NCI-H146 (cell line): ENCODE measurements at places on chromosomes 1 and 21.

DNA sequence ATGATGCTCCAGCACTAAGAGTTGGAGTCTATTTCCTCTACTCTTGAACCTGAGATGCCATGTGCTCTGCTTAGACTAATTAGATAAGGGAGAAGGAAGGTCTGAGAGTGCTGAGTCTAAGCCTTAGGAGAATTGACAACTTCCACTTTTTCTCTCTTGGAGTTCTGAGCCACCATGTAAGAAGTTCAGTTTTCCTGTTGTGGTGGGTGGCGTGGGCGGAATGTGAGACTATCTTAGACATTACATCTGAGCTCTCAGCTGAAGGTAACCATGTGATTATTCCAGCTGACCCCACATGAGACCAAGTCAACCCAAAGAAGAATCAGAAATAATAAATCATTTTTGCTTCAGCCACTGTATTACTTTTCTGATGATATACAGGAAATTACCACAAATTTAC is 404.5 kb upstream of the LRRC7 start:
- no peak for DNase-seq

- DNase-seq = peak; percentile 63
Measured at GRCh38 chr1:108561689-108562326, 1.9 kb downstream of the EEIG2 start.

DNA sequence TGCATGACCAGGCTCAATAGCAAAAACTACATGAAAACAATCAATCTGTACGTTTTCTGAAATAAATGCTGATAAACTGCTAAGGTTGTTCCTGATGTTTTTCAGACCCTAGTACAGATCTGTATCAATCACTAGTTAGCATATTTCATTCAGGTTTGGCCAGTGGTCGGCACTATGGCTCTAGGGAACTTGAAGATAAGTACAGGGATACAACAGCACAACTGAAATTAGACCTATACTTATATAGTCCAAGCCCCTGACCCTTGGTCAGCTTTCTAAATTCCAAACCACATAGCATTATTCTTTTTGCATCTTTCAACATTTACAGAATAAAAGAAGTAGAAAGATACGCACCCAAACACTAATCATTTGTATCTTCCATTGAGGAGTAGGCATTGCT is 142.7 kb downstream of the PLPPR4 start:
- no peak for DNase-seq

- no peak for DNase-seq
Measured at GRCh38 chr1:222916100-222916499, 101.3 kb downstream of the DISP1 start.

- no peak for DNase-seq
Measured at GRCh38 chr1:166597516-166597915, 241.8 kb upstream of the POGK start.

GRCh38 chr1:190808035-190808434 is 330.4 kb upstream of the BRINP3 start:
- no peak for DNase-seq

- DNase-seq = peak; percentile 50
Measured at GRCh38 chr1:44721485-44722361, 9.2 kb downstream of the RNU5D-1 start.

GRCh38 chr21:46295177-46295770 is 9.1 kb downstream of the YBEY start:
- DNase-seq = peak; percentile 43

DNA sequence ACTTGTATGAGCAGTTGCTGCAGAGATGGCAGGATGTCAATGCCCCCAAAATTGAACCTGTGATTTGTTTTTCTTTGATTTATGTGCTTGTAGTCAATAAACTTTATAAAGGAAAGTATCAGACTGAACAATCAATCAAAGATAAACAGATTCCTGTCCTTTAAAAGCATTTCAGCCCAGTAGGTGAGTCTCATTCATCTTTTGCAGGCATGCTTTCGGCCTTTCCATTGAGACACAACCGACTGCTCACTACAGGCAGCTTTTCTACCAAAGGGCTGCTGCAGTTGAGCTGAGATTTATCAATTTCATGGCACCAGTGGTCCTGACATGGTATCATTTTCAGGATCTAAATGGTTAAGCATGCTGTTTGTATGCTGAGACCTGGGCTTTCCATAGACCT is 513.6 kb upstream of the PTBP2 start:
- no peak for DNase-seq

- no peak for DNase-seq
Measured at GRCh38 chr1:85323770-85324169, 47.3 kb upstream of the BCL10 start.

- DNase-seq = peak; percentile 39
Measured at GRCh38 chr1:21126324-21126723, 50.4 kb downstream of the EIF4G3 start.

DNA sequence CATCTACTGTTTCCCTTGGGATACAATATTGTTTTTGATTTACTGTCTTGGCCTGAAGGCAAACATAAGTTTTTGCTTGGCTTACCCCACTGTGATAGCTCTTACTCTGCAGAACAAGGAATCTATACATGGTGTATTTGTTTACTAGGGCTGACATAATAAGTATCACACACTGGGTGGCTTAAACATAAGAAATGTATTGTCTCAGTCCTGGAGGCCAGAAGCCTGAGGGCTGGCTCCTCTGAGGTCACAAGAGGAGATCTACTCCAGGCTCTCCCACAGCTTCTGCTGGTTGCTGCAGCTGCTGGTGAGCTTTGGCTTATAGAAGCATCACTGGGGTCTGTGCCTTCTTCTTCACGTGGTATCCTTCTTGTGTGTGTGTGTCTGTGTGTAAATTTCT is 30.7 kb upstream of the IGSF5 start:
- no peak for DNase-seq

DNA sequence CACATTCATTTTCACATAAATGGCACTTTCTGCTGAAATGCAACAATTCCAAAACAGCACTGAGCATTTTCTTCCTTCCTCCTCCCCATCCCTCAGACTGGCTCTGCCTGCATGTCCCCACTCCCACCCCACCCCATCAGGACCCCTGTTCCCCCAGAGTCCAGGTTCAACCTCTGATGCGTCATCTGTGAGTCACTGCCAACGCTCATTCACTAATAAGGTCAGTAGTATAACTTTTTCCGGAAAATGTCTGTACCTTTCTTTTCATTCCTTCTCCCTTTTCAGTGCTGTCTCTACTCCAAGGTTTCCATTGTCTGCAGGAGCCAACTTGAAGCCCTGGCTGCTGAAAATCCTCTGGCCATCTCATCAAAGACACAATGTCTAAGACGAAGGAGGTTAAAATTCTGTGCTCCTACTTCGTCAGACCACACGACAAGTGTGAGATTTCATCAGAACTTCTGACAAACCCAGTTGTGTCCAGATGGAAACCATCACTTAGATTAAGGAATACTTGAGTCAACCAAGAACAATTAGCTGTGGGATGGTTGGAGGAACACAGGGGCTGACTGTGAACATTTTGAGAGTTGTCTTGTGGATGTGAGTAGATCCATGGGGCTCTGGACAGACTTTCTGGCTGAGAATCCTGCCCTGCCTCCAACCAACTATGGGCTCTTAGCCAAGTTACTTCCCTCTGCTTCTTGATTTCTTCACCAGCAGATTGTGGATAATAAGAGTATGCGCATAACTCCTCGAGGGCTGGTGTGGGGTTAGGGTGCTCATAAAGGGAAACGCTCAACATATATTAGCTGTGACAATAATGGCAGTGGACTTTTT is 35.6 kb upstream of the UTS2 start:
- no peak for DNase-seq

GRCh38 chr21:41418956-41419680 is 6.9 kb upstream of the MX1 start:
- no peak for DNase-seq

- no peak for DNase-seq
Measured at GRCh38 chr1:222187566-222188332, 360.2 kb downstream of the HHIPL2 start.

GRCh38 chr1:248862998-248863881 is 4.4 kb upstream of the ZNF692 start:
- DNase-seq = peak; percentile 98

DNA sequence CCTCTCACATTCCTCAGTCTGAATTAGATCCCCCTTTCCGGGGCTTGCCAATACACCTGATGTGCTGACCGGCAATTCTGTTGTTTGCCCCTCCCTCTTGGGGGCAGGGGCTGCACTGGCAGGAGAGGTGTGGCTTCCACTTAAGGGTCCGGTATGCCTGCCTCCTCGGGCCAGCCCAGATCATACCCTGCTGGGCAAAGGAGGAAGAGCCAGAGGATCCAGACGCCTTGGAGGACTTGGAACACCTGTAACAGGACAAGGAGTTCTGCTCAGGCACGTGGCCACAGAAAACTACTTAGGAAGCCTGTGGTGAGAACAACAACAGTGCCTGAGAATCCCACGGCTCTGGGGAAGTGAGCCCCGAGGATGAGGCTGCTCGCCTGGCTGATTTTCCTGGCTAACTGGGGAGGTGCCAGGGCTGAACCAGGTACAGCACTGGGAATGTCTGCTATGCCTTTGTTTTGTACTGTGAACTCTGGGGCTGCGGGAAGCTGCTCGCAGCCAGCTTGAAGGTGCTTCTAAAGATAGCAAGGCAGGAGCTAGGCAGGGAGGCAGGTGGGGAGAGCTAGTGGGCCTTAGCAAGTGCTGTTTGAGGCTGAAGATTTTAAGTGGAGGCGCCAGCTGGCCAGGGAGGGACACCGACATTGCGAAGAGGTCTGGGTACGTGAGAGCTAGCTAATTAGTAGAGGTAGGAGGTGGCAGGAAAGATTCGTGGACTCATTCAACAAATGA is at the start of gene SMPDL3B:
Gene SMPDL3B (plus strand): TSS at position 183 of the 732 bp plus-strand sequence. CDS start 184 bp downstream, at position 367.
- DNase-seq = peak; percentile 65

DNA sequence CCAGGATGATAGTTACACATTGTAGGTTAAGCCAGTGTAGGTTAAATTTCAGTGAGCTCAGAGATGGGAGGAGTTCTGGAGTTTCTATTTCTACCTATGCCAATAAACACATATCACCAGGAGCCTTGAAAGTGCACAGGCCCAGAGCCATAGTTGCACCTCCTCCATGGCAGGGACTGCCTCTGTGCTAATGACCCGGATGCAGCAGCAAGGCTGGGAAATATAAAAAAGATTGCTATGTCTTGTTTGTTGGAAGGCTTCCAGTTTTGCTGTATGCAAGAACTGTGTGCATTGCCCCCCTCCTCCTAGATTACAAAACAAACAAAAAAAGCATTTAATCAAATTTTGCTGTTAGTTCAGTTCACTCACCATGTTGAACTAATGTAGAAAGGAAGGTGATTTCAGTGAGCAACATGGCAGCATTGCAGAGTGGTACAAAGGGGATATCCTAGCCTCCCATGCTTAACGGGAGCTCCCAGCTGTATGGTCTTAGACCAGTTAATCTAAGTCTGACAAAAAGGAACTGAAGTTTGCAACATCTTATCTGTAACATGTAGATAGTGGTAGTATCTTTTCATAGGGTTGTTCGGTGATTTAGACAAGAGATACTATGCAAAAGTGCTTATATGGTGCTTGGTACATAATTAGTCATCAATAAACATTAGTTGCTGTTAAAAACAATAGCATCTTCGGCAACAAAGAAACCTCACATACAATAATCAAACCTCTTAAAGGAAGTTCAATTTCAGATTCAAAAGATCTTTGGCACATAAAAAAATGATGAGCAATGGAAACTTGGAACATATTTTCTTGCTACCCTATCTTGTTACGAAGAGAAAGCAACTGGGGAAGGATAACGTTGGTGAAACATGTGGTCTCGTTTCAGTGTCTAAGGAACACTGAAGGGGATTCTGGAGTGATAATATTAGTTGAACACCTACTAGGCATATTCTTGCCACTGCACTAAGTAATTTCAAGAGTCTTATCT is 309.5 kb downstream of the ASTN1 start:
- DNase-seq = no peak

GRCh38 chr1:23125489-23125888 is 43.2 kb downstream of the LUZP1 start:
- no peak for DNase-seq

DNA sequence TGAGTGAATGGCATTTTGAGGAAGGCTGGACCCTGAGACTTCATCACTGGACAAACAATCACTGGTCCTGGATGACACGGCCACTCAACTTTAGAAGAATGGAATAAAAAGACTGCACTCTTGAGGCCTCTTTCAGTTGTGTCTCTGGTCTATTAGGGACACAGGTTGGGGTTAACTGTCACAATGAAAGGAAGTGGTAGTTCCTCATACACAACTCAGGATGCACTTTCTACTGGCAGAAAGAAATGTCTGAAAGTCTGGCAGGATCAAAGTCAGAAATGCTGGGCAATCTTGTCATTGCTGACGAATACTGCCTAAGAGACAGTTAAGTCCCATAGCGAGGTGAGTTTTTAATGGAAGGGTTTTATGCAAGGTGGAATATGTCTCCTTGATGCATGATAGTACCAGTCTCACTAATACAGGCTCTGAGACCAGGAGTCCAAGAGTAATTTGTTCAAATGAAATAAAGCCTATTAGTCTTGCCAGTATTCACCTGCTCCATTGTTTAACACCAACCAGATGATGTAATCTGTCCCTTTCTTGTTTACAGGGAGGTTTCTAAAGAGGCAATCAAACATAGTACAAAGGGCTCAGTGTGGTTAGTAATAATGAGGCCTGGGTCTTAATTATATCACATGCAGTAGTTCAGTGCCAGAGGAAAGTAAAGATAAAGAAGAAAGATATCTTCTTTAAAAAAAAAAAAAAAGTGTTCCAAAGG is 11.2 kb upstream of the RRP15 start:
- DNase-seq = peak; percentile 90

- no peak for DNase-seq
Measured at GRCh38 chr1:204409836-204410687, 1.6 kb downstream of the PPP1R15B start.

DNA sequence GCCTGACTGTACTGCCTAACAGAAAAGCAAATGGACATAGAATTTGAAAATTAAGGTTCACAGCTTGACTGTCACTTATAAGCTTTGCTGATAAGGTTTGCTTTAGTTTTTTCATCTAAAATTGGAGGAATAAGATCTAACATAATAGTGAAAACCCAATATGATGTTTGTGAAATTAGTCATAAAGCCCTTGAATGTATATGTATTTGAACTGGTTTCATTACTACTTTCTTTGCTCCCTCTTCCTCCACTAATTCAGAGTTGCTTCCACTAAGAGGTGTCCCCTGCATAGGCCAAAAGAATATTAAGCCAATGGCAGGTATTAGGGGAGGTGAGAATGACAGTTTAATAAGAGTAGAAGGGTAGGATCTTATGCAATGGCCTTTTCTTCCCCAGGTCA is 10.5 kb downstream of the PRPF38A start:
- no peak for DNase-seq
